ENCODE measurements at places on chromosomes 12 and 14.
A peak's percentile ranks its signal among the peaks of the same experiment; 100 is the strongest.

DNA sequence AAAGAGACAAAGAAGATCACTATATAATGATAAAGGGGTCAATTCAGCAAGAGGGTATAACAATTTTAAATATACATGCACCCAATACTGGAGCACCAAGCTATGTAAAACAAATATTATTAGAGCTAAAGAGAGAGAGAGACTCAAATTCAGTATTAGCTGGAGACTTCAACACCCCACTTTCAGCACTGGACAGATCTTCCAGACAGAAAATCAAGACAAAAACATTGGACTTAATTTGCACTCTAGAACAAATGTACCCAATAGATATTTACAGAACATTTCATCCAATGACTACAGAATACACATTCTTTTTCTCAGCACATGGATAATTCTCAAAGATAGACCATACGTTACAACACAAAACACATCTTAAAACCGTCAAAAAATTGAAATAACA is 81.0 kb downstream of the KLHL28 start:
- DNase-seq, result no peak

DNA sequence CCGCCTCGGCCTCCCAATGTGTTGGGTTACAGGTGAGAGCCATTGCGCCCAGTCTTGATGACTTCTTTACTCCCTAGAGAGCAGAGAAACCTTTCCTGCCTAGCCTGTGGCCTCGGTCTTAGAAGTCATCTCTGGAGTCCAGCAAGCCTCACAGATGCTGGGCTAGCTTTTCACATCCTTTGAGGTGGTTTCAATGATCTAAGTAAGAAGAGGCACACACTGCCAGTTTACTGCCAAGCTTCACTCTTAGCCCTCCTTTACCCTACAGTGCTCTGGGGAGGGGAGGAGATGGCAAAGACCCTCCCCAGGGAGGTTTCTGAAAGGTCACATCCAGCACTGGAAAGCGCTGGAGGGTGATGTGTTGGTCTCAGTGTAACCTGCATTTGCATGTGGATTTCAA is 304.8 kb downstream of the PCNX1 start:
- DNase-seq, result no peak

DNA sequence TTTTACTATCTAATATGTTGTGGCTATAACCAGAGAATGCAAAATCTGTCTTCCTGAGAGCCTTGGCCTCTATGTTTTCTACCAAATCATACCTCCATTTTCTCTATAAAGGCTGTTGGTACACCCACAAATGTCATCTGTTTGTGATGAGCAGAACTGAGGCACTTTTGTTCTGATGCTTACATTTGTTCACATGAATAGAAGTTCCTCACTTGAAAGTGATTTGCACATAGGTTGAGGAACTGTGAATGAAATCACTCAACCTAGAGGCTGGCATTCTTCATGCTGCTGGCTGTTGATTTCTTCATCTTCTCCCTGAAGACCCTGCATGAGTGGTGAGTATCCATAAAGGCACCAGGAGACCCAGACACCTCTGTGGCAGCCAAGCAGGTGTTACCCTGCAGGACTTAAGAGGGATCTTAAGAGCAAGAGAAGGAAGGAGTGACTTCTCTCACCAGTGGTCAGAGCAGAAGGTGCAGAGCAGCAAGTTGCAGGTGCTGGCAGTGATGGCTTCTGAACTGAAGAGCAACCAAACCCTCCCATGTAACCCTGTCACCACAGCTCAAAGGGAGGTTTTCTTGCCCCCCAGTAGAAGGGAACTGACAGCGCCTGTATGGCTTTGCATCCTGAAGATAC is 110.3 kb downstream of the HMGA2 start:
- no peak for DNase-seq

DNA sequence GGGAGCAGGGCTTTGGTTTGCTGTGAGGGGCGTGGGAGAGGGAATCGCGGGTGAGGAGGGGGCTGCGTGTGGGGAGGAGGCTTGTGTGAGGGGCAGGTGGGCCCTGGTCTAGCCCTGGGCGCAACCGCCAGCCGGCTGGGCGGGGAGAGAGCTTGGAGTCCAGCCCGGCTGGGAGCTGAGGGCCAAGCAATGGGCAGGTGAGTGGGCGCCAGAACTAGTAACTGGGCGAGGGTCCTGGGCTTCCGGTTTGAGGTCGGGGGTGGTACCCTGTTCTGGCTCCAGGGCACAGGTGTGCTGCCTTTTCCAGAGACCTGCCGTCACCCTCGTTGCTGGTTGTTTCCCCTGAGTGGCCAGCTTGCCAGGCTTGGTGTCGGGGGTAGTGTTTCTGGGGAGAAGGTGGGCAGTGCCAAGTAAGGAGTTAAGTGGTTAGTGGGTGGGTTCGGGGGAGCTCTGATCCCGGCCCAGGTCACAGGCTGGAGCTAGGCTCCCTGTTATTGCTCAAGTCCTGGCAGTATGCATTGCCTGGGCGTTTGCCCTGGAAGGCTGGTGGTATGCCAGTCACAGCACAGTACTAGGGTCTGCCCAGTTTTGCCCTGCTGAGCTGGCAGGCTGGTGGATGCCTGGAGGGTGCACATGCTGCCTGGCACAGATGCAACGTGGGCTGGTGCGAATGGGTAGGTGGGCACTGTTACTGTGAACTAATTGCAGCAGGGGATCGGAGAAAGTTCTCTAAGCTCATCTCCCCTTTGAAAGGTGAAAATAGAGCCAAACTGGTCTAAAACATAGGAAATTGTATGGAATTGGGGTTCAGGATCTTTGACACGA is 683 bp downstream of the CIPC start:
- DNase-seq, result no peak

- no peak for DNase-seq
These were observed 345.3 kb downstream of the NUAK1 start for GRCh38 chr12:105793421-105793820.

- DNase-seq, result no peak
These were observed 19.7 kb upstream of the IFT81 start for GRCh38 chr12:110104188-110105094.

DNA sequence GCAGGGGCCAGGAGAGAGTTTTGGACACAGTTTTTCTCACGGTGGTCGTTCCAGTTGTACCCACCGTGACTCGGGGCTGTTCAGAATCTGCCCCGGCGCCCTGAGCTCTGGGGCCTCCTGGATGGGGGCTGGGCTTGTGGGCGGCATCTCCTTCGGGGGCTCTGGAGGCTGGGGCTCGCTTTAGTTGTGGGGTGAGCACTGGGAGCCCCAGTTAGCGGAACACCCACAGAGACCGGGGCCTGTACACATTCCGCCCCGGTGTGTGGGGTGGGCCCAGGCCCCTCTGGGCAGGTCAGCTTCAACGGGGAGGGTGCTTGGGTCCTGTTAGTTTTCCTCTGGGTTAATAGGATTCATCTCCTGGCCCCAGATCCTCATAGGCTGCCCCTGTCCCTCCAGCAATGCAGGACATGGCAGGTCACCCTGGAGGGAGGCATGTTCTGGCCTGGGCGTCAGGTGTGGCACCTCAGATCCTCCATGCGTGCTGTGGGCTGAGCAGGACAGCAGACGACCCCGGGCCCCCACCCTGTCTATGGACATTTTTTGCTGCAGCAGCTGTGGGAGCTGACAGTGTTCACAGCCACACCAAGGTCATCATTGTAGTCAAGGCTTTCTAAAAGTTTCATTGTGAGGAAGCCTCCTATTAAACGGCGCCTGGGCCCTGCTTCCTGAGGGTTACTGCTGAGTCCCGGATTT is 393.2 kb downstream of the TMEM121 start:
- DNase-seq, result no peak

- DNase-seq, result no peak
These were observed 82.9 kb downstream of the NEDD1 start for GRCh38 chr12:96989916-96990315.

GRCh38 chr12:86233126-86233525 is 23.1 kb downstream of the MGAT4C start:
- DNase-seq, result peak; percentile 24

GRCh38 chr12:109252799-109253198 is 56.3 kb downstream of the FOXN4 start:
- DNase-seq, result no peak

GRCh38 chr14:34322940-34323418 is 139.1 kb downstream of the SPTSSA start:
- DNase-seq, result peak; percentile 64

DNA sequence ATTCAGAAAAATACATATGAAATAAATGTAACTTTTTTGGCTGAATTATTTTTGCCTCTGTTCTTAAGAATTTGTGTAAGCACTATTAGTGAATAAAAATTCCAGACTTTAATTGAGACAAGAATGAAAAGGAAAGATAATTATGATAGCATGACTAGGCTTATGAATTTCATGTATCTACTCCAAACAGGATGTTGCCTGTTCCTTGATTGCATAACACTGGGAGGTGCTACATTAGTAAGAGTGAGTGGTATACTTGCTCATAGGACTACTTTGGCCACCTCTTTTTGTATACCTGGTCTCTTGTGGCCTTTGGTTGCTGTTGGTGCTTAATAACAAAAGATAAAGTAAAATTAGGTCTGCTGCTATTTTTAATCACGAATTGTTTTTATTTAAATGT is 112.8 kb downstream of the NAV3 start:
- DNase-seq, result no peak

GRCh38 chr12:88684170-88684569 is 103.9 kb upstream of the KITLG start:
- DNase-seq, result no peak

GRCh38 chr14:88305528-88306322 is 17.3 kb downstream of the KCNK10 start:
- DNase-seq, result no peak

- no peak for DNase-seq
These were observed 9.2 kb upstream of the PPP1R13B start for GRCh38 chr14:103856607-103857006.

- no peak for DNase-seq
These were observed 94.1 kb downstream of the PLCZ1 start for GRCh38 chr12:18643681-18644080.

GRCh38 chr14:71235875-71236274 is 328.6 kb downstream of the PCNX1 start:
- DNase-seq, result no peak

DNA sequence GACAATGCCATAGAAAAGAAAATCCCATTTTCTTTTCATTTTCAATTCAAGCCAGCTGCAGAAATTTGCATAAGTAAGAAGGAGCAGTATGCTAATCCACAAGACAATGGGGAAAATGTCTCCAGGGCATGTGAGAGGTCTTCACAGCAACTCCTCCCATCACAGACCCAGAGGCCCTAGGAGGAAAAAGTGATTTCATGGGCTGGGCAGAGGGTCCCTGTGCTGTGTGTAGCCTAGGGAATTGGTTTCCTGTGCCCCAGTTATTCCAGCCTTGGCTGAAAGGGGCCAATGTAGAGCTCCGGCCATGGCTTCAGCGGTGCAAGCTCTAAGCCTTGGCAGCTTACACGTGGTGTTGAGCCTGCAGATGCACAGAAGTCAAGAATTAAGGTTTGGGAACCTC is 211.4 kb downstream of the CCDC59 start:
- DNase-seq, result no peak

DNA sequence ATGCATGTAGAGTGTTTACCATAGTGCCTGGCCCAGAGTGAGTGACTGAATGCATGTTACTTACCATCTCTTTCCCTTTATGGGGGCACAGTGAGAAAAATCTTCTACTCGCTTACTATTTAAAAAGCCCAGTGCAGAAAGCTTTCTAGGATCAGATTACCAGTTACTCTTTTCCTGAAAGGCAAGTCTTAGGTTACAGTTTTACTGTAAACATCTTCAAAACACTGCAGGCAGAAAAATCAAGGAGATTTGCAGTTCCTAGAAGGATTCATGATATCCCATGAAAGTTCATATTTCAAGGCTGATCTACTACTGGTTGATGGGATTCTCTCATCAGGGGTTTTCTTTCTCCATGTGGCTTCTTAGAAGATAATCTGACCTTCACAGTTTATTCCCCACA is 29.3 kb upstream of the DAAM1 start:
- DNase-seq, result no peak

- no peak for DNase-seq
These were observed 19.5 kb downstream of the ATF7IP start for GRCh38 chr12:14384783-14385638.

GRCh38 chr12:19553175-19553574 is 113.9 kb downstream of the AEBP2 start:
- no peak for DNase-seq

DNA sequence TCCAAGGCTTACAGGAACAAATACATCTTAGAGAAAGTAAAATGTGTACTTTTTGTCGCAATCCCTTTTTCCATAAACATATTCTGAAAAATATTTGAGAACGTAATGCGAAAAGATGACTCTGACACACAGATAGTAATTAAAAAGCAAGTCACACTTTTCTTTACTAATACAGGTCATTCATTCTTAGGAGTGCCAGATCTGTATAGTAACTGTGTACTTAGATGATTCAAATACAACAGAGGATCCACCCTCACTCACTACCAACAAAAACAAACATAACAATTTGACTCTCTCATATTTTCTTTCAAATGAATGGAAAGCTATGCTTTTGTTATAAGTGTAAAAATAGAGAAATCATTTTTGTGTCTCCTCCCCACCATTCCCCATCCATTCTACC is 795.4 kb downstream of the SLC6A15 start:
- DNase-seq, result peak; percentile 32

- DNase-seq, result no peak
These were observed 53.5 kb downstream of the ADGRD1 start for GRCh38 chr12:131007031-131007739.

- no peak for DNase-seq
These were observed 371.8 kb upstream of the PRICKLE1 start for GRCh38 chr12:42961395-42961794.

- no peak for DNase-seq
These were observed 59.4 kb downstream of the TESPA1 start for GRCh38 chr12:54924972-54925707.

- DNase-seq, result no peak
These were observed 126.5 kb upstream of the MYL2 start for GRCh38 chr12:111046896-111047295.

DNA sequence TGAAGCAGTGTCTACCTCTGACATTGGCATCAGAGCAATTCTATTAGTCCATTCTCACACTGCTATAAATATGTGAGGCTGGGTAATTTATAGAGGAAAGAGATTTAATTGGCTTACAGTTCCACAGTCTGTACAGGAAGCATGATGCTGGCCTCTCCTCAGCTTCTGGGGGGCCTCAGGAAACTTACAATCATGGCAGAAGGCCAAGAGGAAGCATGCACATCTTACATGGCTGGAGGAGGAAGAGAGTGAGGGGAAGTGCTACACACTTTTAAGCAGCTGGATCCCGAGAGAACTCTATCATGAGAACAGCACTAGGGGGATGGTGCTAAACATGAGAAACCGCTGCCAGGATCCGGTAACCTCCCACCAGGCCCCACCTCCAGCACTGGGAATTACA is 25.7 kb upstream of the SEL1L start:
- DNase-seq, result no peak

GRCh38 chr12:2719392-2719791 is 75.4 kb upstream of the FKBP4 start:
- no peak for DNase-seq

GRCh38 chr12:12927211-12928079 is 24.5 kb downstream of the GPRC5D start:
- peak; percentile 17 for DNase-seq

GRCh38 chr12:86770871-86771270 is 514.7 kb upstream of the MGAT4C start:
- no peak for DNase-seq

DNA sequence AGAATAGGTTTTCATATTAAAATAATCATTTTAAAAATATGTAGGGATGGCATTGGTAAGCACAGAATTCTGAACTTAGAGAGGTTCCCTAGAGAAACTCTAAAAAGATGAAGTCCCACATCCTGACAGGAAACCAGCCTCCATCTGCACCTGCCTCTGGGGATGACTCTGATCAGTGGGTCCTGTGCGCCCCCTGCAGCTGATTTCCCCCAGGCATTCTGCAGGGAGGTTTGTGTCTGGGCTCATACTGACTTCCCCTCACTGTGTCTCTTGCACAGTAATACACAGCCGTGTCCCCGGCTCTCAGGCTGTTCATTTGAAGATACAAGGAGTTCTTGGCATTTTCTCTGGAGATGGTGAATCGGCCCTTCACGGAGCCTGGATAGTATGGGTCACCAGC is 602.9 kb downstream of the TMEM121 start:
- no peak for DNase-seq

Data from NCI-H748 treated with DMSO at 0.1 percent for 48 hours (cell line).